ENCODE measurements at places on chromosomes 7 and 10.

- no peak for DNase-seq
These were observed 520.0 kb downstream of the GLRX3 start for GRCh38 chr10:130656187-130656575.

GRCh38 chr7:74474271-74474865, 20.7 kb downstream of the GTF2IRD1 start:
- no peak for DNase-seq

- DNase-seq, result no peak
These were observed 23.4 kb downstream of the ITPRIP start for GRCh38 chr10:104314591-104315485.

- DNase-seq, result no peak
These were observed 39.3 kb downstream of the BAZ1B start for GRCh38 chr7:73482746-73483145.

DNA sequence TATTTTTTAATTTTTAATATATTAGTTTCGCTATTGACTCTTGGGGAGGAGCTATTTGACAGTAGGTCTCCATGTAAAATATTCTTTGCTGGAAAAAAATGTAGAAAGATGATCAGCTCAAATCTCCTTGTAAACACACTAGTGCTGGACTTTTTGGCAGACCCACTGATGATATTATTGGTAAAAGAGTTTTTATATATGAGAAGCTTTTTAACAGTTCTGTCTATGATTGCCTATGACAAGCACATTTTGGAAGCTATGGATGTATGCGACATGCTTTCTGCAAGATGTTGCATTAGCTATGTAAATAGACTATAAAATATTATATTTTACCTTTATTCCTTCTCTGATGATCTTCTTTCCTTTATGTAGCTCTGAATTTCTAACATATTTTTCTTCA, 928.5 kb downstream of the DNAJB9 start:
- no peak for DNase-seq

DNA sequence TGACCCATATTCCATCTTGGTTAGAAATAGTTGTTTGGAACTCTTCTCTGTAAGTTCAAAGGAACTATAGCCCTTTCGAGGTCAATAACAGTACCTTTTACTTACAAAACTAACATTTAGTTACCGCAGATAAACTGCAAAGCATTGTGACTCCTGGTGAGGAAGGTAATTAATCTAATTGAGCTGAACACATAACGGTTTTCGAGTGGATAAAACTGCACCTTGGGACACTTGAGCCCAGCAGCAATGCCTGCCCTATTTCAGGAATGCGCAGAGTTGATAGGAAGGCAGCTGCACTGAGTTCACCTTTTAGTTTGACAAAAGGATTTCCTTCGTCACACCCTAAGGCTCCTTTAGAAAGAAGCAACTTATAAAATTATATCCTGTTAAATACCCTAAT, 75.4 kb downstream of the JAZF1 start:
- DNase-seq, result no peak

GRCh38 chr7:92251181-92251580, 5.4 kb downstream of the ANKIB1 start:
- no peak for DNase-seq

DNA sequence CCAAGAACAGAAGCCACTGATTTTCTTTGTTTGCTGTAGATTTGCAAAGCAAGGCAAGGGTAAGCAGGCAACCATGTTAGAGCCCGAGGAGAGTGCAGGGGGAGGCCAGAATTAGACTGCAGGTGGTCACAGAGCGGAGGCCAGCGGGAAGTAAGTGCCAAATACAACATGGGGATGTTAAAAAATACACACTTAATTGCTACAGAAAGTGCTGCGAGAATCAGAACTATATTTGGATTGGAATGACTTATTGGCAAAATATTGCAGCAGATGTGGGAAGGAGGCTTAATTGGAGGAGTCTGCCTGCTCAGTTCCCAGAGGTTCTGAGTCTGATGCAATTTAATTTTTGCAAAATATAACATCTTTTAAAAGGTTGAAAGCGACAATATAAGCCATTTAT, 49.7 kb upstream of the ADCY1 start:
- no peak for DNase-seq

GRCh38 chr7:122166740-122167139, 22.7 kb upstream of the AASS start:
- no peak for DNase-seq

GRCh38 chr10:89164080-89164479, 43.0 kb downstream of the CH25H start:
- DNase-seq, result no peak

DNA sequence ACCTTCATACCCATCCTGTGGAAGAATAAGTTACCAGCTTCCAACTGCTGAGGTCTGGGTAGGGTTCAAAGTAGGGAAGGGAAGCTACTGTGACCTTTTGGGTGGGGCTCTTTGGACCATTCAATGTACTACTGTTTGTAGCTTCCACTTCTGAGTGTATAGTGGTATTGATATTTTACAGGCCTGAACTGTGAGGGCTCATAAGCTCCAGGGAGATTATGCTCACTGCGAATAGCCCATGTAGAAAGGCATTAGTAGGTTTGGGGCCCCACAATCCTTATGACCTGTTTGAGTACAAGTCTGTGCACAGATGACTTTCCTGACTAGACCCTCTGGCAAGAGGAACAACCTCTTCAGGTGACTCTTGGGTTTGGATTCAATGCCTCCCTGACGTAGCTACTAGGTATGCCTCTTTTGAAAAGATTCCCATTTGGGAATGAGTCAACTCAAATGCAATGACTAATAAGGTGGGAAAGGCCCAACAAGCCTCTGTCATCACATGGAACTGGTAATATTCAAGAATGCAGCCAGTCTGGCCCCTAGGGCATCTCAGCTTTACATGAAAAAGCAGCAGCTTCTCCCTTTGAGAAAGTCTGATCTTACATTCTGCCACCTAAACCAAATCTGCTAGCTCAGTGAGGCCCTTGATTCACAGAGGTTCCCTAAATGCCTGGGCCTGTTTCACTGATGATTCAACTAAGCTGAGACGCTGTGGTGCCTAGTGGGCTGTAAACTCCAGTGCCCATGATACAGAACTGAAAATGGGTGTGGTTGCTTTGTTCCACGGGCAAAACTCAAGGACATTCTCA, 79.8 kb downstream of the ABI1 start:
- DNase-seq, result no peak

- no peak for DNase-seq
These were observed 8.4 kb upstream of the SYPL1 start for GRCh38 chr7:106120500-106120899.

GRCh38 chr10:97883092-97883485, 33.4 kb downstream of the GOLGA7B start:
- no peak for DNase-seq

- DNase-seq, result no peak
These were observed 16.2 kb downstream of the PNLIPRP2 start for GRCh38 chr10:116636976-116637375.

All from activated T-cell treated with anti-CD3 and anti-CD28 coated beads, Interleukin-2, amount 50 U/mL, for 24 hours (primary cell).